ENCODE measurements at places on chromosomes 1 and 21. TPM values are rescaled to one million over a fixed set of nuclear protein-coding genes. Genes with fewer than 3 reads are reported as not detected.
A peak's percentile ranks its signal among the peaks of the same experiment; 100 is the strongest.

Gene CD244
- not detected for total RNA-seq

Gene F13B
- under 0.01 TPM for total RNA-seq

Gene TRABD2B
- under 0.01 TPM for total RNA-seq

Gene CFAP74
- not detected for total RNA-seq

Gene SLFNL1
- total RNA-seq, result 0.72 TPM

DNA sequence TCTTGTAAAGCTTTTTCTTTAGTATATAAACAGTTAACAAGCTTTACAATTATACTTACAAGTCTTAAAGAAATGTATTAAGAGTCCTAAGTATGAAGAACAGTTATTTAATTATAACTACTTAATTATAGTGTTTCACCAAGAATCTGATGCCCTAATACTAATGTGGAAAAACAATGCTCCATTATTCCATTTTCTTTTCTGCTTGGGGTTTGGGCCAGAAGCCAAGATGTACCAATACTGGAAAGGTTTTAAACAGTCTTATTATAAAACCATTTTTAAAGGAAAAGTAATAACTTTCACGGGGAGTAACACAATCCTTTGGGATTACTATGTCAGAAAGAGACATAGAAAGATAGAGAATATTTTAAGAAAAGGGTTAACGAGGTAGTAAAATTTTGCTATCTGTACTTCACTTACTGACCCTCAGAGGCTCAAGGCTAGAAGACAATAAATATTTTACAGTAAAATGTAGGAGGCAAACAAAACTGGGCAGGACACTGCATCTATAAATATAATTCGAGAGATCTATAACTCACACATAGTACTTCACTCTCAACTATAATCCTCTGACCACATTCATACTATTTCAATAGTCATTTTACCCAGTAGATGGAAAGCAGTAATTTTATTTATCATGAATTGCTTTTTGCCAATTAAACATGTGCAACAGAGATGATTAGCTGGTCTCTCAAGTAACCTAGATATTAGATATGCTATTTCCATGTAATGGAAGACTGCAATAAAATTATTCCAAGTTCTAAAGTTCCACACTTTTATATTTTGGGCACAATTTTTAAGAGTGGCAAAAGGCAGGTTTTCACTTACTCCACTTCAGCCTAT lies 63.9 kb downstream of the LTN1 start:
- H3K27me3 ChIP-seq, result no peaks in the 10 kb centered on the region
- H3K27ac ChIP-seq, result no peak overlapping the region
- DNase-seq, result no peak
- H3K4me1 ChIP-seq, result no peaks in the 10 kb centered on the region

GRCh38 chr1:40270152-40270834 lies 12.3 kb downstream of the ZMPSTE24 start:
- peaks cover 38% of the 10 kb centered on the region for H3K4me1 ChIP-seq
- peaks cover 47% of the 10 kb centered on the region for H3K36me3 ChIP-seq
- no peaks in the 10 kb centered on the region for H3K27me3 ChIP-seq
- DNase-seq, result peak; percentile 58
- H3K27ac ChIP-seq, result peak overlapping the region; percentile 74

GRCh38 chr1:169590932-169591331 lies 4.7 kb upstream of the F5 start:
- H3K4me3 ChIP-seq, result no peak overlapping the region
- H3K36me3 ChIP-seq, result no peaks in the 10 kb centered on the region
- H3K4me1 ChIP-seq, result no peaks in the 10 kb centered on the region
- no peak overlapping the region for H3K27ac ChIP-seq
- DNase-seq, result no peak

DNA sequence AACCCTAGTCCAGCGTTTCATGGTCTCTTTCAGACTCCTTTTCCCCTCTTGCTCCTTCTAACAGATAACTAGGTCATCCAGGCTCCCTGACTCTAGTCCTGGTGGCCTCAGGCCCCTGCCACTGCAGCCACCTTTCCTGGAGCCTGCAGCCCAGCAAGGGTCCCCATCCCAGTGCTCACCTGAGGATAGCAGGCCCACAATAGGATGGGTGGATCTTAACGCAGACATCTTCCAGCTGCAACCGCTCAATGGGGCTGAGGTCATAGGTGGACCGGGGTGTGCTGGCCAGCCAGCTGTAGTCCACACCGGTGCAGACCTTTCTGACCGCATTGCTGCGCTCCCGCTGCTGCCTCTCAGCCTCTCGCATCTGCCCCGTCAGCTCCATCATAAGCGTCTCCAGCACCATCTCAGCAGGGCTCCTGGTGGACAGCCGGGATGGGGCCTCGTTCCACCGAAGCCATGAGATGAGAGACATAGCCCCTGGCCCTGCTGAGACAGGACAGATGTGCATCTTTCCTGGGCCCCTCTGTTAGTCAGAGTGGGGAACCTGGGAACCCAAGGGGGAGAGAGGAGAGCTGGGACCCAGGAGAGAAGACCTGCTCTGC lies 10.9 kb downstream of the RD3 start:
- H3K36me3 ChIP-seq, result no peaks in the 10 kb centered on the region
- no peak overlapping the region for H3K4me3 ChIP-seq
- no peak overlapping the region for H3K27ac ChIP-seq
- no peaks in the 10 kb centered on the region for H3K4me1 ChIP-seq
- peaks cover 33% of the 10 kb centered on the region for H3K27me3 ChIP-seq

DNA sequence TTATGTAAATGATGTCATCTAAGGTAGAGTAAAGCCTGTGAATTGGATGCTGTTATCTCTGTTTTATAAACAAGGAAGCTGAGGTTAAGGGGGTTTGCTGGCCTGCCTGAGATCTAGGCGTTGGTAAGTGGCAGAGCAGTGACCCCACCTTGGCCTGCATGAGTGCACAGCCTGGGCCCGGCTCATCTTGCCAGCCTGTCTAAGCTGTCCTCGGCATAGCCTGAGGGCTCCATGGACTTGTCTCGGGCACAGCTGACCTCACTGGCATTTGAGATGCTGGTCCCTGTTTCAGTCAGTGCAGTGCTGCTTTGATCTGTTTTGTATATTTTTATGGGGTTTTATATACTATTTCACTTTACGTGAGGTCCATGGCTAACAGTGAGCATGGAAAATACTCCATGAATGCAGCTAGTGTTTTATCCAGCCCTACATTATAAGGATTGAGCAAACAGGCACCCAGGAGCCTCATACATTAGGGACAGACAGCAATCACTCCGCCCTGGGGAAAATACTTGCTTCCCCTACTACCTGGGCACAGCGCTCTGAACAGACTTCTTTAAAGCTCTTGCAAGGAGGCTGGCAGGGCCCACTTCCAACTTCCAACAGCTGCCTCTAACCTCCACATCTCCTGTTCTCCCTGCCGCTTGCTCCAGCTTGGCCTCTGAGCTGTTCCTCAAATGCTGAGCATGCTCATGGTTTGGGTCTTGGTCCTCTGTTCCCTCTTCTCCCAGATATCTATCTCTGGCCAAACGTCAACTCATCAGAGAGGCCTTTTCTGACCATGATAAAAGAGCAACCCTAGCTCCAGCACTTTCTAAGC lies 150.6 kb upstream of the HMGB4 start:
- H3K4me3 ChIP-seq, result no peak overlapping the region
- DNase-seq, result peak; percentile 55
- H3K27ac ChIP-seq, result no peak overlapping the region
- no peaks in the 10 kb centered on the region for H3K36me3 ChIP-seq
- H3K4me1 ChIP-seq, result no peaks in the 10 kb centered on the region
- no peaks in the 10 kb centered on the region for H3K27me3 ChIP-seq

DNA sequence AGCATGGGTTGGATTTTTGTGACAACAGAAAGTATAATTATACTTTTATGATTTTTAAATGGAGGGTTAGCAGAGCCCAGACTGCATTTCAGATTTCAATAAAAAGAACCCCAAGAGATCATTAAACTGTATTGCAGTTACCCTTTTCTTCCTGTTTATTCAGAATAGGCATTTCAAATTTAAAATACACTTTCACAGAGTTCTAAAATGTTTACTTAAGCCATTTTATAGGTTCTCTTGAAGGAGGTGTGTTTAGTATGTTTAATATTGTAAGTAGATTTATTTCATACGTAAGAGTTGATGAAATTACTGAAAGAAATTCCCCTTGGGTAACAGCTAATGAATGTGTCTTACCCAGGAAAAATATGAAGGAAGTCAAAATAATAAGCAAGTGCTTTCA lies 17.4 kb downstream of the UAP1 start:
- H3K4me1 ChIP-seq, result no peaks in the 10 kb centered on the region
- H3K27ac ChIP-seq, result no peak overlapping the region
- H3K36me3 ChIP-seq, result peaks cover 81% of the 10 kb centered on the region
- no peak for DNase-seq
- H3K4me3 ChIP-seq, result no peak overlapping the region
- H3K27me3 ChIP-seq, result no peaks in the 10 kb centered on the region

GRCh38 chr1:212975111-212975918 lies 25.0 kb downstream of the VASH2 start:
- peaks cover 3% of the 10 kb centered on the region for H3K4me1 ChIP-seq
- H3K27me3 ChIP-seq, result peaks cover 3% of the 10 kb centered on the region
- no peaks in the 10 kb centered on the region for H3K36me3 ChIP-seq
- H3K27ac ChIP-seq, result no peak overlapping the region
- no peak overlapping the region for H3K4me3 ChIP-seq
- no peak for DNase-seq

DNA sequence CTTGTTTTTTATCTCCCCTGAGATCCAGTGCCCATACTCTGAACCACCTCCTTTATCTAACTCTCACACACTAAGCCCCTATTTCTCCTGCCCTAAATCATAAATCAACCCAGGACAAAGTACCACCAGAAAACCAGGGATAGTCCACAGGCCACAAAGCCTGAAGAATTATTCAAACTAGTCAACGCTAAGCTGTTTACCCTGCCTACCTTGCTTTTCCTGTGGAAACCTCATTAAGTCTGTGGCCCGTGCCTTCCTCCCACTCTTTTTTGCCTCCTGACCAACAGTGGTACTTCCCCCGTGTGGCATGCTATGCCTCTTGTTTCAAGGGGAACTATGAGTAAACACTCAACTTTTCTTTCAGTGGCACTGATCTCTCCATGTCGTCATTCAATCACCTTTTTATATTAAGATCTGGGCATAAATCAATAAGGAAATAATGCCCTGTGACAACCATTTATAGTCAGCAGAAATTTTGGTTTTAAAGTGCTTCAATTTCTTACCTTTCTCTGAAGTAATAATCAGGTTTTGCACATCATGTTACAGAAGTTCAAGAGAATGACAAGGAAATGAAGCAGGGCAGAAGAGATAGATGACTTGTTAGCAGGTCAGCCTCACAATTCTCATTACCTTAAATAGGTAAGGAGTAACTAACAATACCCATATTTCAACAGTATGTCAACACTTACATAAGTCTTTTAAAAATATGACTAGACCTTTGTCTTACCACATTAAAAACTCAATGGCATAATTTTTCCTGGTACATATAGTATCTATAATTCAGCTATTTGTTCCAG lies 32.1 kb downstream of the EYA3 start:
- peaks cover 3% of the 10 kb centered on the region for H3K4me1 ChIP-seq
- no peaks in the 10 kb centered on the region for H3K36me3 ChIP-seq
- no peak for DNase-seq
- no peaks in the 10 kb centered on the region for H3K27me3 ChIP-seq

GRCh38 chr1:169610858-169611257 lies 19.1 kb downstream of the SELP start:
- no peak overlapping the region for H3K4me3 ChIP-seq
- no peak for DNase-seq
- H3K27ac ChIP-seq, result no peak overlapping the region
- no peaks in the 10 kb centered on the region for H3K4me1 ChIP-seq
- H3K36me3 ChIP-seq, result no peaks in the 10 kb centered on the region

- no peaks in the 10 kb centered on the region for H3K27me3 ChIP-seq
- no peaks in the 10 kb centered on the region for H3K36me3 ChIP-seq
- H3K4me1 ChIP-seq, result peaks cover 5% of the 10 kb centered on the region
- no peak overlapping the region for H3K4me3 ChIP-seq
- H3K27ac ChIP-seq, result no peak overlapping the region
Measured at GRCh38 chr1:205604825-205605505, 26.8 kb downstream of the ELK4 start.

GRCh38 chr1:203081465-203082230 lies 4.2 kb downstream of the MYOG start:
- peaks cover 35% of the 10 kb centered on the region for H3K27me3 ChIP-seq
- H3K4me3 ChIP-seq, result no peak overlapping the region
- peak; percentile 44 for DNase-seq

- no peaks in the 10 kb centered on the region for H3K36me3 ChIP-seq
- H3K27ac ChIP-seq, result no peak overlapping the region
- H3K27me3 ChIP-seq, result peaks cover 43% of the 10 kb centered on the region
- peak; percentile 82 for DNase-seq
- H3K4me3 ChIP-seq, result no peak overlapping the region
Measured at GRCh38 chr21:32844653-32845436, 73.3 kb upstream of the PAXBP1 start.

DNA sequence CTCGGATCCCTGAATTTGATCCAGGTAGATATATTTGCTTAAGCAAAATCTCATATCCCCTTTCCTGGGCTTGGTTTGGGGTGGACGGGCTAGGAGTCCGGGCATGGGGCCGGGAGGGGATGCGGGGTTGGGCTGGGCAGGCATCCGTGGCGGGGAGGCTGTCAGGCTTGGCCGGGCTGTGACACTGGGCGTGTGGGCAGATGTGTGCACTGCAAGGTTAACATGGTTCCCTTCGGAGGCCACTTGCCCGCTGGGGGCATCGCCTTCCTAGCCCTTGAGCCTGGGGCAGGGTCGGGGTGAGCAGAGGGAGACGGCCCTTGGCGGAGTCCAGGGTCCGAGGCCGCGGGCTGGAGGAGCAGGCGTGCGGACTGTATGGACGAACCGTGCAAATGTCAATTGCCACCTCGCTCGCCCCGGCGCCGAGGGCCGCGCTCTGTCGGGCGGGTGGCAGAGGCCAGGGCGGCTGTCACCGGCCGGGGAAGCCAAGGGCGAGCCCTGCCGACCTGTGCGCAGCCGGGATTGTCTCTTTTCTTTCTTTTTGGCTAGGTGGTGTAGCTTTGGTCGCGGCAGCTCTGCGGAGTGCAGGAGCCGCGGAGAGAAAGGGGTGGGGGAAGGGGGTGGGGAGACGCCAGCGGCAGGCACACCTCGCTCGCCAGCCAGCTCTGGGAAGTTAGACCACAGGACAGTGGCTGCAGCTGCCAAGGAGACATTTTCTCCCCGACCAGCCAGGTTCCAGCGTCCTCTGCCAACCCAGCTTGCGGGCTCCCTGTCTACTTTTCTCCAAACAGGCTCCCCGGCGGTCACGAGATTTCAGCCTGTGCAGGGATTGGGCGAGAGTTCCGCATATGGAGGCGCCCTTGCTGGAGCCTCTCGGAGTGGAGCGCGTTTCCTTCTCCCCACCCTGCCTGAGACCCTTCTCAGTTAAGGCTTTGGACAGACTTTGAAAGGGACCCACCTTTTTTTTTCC lies 1.3 kb downstream of the RCOR3 start:
- peaks cover 4% of the 10 kb centered on the region for H3K36me3 ChIP-seq
- peak; percentile 92 for DNase-seq
- H3K4me3 ChIP-seq, result peak overlapping the region; percentile 95
- H3K4me1 ChIP-seq, result peaks cover 21% of the 10 kb centered on the region

DNA sequence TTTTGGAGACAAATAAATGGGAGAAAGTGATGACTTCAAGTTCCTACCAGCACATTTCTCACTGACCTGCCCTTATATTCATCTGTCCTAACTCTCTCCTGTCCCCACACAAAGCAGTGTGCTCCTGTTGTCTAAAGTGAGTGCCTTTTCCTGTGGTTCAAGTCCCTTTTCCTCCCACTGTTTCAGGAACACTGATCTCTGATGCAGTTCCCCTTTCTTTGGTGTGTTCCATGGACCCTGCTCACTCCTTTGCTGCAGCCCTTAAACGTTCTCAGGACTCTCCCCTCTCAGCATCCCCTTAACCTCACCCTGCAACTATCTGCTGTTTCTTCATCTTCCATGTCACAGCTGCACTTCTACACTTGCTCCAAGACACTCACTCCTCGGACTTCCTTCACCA lies 195.8 kb upstream of the ETV3 start:
- no peaks in the 10 kb centered on the region for H3K4me1 ChIP-seq
- H3K4me3 ChIP-seq, result no peak overlapping the region
- no peaks in the 10 kb centered on the region for H3K27me3 ChIP-seq
- H3K36me3 ChIP-seq, result no peaks in the 10 kb centered on the region
- no peak overlapping the region for H3K27ac ChIP-seq
- DNase-seq, result no peak

All from osteoblast (primary cell).